ENCODE measurements at places on chromosomes 6 and 20. TPM values are rescaled to one million over a fixed set of nuclear protein-coding genes. Genes with fewer than 3 reads are reported as not detected.

The TRMT6 gene
- 5.6 TPM for total RNA-seq

- H3K27ac ChIP-seq = no peak overlapping the region
- H3K4me1 ChIP-seq = no peaks in the 10 kb centered on the region
- no peak overlapping the region for H3K4me3 ChIP-seq
- no peaks in the 10 kb centered on the region for H3K36me3 ChIP-seq
- no peak for DNase-seq
Observed at GRCh38 chr6:124928851-124929250, 33.4 kb upstream of the RNF217 start.

GRCh38 chr6:157747370-157747769 is 75.7 kb upstream of the SNX9 start:
- no peaks in the 10 kb centered on the region for H3K36me3 ChIP-seq
- H3K27ac ChIP-seq = no peak overlapping the region
- H3K4me3 ChIP-seq = no peak overlapping the region
- H3K27me3 ChIP-seq = no peaks in the 10 kb centered on the region
- no peak for DNase-seq
- H3K4me1 ChIP-seq = no peaks in the 10 kb centered on the region

DNA sequence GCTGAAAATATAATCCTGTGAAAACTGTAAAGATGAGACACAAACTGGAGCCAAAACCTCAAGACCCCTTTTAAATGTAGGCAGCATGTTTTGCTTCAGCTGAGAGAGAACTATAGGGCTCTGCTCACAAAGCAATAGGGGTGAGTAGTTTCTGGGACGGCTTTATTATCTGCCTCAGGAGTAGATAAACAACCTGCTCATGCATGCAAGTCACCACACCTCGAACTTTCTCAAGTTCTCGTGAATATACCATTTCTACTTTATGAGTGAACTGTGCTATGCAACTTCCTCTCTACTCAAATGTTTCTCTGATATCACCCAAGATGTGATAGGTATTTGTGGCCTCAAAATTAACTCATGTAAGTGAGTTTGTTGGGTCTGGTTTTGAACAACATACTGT is 7.5 kb upstream of the OOEP start:
- no peak overlapping the region for H3K27ac ChIP-seq
- H3K4me3 ChIP-seq = no peak overlapping the region
- no peaks in the 10 kb centered on the region for H3K36me3 ChIP-seq
- no peak for DNase-seq
- no peaks in the 10 kb centered on the region for H3K4me1 ChIP-seq
- no peaks in the 10 kb centered on the region for H3K27me3 ChIP-seq

DNA sequence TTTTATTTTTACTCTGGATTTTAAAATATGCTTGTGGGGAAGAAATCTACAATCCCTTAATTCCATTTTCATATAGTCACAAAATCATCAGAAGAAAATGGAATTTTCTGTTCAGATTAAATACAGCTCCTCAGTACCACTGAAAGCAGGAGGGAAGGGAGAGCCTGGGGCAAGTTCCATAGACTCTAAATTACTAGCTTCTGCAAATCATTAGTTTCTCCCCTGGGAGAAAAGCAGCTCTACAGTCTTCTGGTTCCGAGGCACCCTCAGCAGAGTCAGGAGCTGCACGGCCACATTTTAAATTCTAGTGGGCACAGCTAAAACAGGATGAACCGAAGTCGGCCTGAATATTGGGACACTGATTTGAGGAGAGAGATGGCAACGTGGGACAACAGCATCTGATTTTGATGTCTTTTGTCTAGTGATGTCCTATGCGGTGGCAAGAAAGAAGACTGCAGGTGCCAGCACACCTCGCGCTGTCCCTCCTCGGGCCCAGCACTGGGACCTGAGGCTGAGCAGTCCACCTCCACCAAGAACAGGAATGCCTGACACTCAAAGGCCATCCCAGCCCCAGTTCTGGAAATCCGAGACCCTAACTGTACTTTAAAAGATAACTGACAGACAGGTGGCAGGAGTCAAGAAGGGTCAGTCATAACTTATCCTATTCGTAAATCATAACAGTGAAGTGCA is 90.7 kb downstream of the FOXC1 start:
- H3K4me3 ChIP-seq = no peak overlapping the region
- no peaks in the 10 kb centered on the region for H3K36me3 ChIP-seq
- H3K27me3 ChIP-seq = no peaks in the 10 kb centered on the region
- no peak for DNase-seq
- no peak overlapping the region for H3K27ac ChIP-seq

Measured in Peyer's patch (tissue), 4 donors.